ENCODE measurements at places on chromosomes 6 and 20.

DNA sequence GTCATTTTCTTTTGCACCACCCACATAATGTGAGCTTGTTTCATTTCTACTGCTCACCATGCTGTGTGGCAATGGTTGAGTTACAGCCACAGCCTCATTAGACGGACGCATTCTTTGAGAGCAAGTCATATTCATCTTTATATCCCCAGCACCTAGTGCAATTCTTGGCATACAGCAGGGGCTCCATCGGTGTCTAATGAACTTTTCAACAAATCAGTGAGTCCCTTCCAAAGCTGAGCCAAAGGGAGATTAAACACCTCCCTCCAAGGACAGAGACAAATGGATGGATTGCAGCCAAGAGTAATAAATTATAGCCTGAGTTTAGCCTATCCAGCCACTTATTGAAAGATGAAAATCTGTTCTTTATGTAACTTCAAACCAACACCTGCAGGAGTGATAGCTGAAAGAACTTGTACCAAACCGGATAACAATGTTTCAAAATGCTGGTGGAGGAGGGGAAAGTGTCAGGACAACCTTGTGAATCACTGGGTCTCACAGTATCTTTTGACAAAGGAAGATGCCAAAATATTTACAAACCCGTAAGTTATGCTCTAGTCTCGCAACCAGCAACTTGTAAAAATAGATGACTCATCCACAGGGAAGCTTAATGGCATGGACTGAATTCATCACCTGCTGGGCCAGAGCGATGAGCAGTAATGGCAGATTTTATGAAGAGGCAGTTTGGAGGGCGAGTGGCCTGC, 139.0 kb downstream of the PXDC1 start:
- DNase-seq, result no peak

GRCh38 chr6:107750176-107750797, 73.8 kb downstream of the SCML4 start:
- no peak for DNase-seq

- peak; percentile 24 for DNase-seq
These were observed 1.1 kb downstream of the USP45 start for GRCh38 chr6:99514089-99514488.

DNA sequence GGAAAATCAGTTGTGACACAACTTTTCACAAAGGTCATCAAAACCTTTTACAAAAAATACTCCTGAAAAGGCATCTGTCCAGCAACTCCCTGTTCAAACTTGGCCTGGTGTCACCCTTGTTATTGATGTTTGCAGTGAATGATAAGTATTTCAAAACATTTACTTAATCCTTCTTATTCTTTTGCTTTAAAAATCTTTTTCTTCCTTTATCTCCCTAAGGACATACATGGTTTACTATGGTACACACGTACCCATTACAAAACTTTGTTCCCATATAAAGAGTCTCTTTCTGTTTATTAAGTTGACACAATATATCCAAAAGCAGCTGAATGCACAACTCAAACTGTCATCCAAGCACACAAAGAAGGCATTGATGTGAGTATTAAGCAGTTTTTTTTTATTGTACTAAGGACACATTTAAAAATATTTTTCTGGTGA, 17.5 kb downstream of the GSTA2 start:
- DNase-seq, result no peak
